ENCODE measurements at places on chromosomes 11 and 22. TPM values are rescaled to one million over a fixed set of nuclear protein-coding genes. Genes with fewer than 3 reads are reported as not detected.

Gene JHY
- 1.3 TPM for total RNA-seq

DNA sequence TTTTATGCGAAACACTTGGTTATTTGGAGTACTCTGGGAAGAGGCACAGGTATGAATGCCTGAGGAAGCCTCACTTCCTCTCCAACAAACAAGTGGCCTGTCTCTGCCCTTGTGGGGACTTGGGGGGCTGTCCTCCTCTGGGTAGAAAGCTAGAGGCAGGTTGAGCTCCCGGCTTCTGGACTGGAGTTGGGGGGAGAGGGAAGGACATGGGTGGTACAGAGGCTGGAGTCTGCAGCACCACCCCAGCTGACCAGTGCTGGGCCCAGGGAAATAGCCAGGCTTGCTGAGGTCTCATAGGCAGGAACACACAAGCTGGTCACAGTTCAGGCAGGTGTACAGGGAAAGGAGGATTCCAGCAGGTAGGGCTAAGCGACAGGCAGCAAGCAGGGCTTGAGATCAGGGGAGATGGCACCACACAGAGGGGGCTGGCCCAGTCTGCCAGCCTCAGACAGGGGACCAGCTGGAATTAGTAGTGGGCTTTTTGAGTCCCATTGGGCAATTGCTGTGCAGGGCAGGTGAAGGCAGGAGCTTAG, 135.3 kb upstream of the TEAD1 start:
- peak; percentile 43 for DNase-seq

DNA sequence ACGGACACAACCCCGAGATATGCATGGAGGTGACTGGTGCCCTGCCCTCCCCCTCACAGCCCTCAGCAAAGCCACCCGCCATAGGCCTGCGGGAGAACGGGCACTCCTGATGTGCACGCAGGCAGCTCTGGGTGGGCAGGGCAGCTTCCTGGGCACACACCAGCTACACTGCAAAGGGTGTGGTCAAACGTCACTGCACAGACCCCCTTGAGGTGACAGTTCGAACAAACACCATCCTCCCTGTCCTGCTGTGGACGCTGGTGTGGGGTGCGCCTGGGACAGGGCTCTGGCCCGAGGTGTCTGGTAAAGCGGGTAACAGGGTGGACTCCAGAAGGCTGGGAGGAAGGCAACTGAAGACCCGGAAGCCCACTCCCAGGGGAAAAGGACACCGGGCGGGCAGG, 21.9 kb upstream of the MOB2 start:
- DNase-seq: no peak

GRCh38 chr11:1040428-1041148, 4.1 kb upstream of the MUC6 start:
- no peak for DNase-seq

- no peak for DNase-seq
Observed at GRCh38 chr11:70173018-70173417, 30.1 kb upstream of the FADD start.

- no peak for DNase-seq
Observed at GRCh38 chr22:19705181-19705934, 8.9 kb upstream of the SEPTIN5 start.
